ENCODE measurements at places on chromosomes 16 and 17. TPM values are rescaled to one million over a fixed set of nuclear protein-coding genes. Genes with fewer than 3 reads are reported as not detected.

CDC42EP4 gene
- 82.0 TPM for total RNA-seq

MLX gene
- total RNA-seq = 36.7 TPM

SLC9A5 gene
- total RNA-seq = 1.3 TPM

CMTM2 gene
- total RNA-seq = not detected

LGALS9C gene
- total RNA-seq = not detected

SCNN1B gene
- not detected for total RNA-seq

TPSB2 gene
- not detected for total RNA-seq

KCNH4 gene
- under 0.01 TPM for total RNA-seq

DHRS7B gene
- 15.4 TPM for total RNA-seq

SEZ6 gene
- total RNA-seq = not detected

CNTNAP4 gene
- total RNA-seq = not detected

GNG13 gene
- not detected for total RNA-seq

NAGLU gene
- total RNA-seq = 61.7 TPM

TBC1D3 gene
- total RNA-seq = not detected

C17orf113 gene
- total RNA-seq = 0.17 TPM

ESRP2 gene
- 0.99 TPM for total RNA-seq

RMI2 gene
- 10.5 TPM for total RNA-seq

IL17C gene
- total RNA-seq = not detected

TMEM235 gene
- total RNA-seq = not detected

ABCA3 gene
- total RNA-seq = 2.3 TPM

IL34 gene
- total RNA-seq = 4.5 TPM

ZC3H18 gene
- total RNA-seq = 13.2 TPM

CIBAR2 gene
- total RNA-seq = not detected

MT4 gene
- not detected for total RNA-seq

PRR35 gene
- not detected for total RNA-seq

SIRT7 gene
- total RNA-seq = 27.1 TPM

ASPA gene
- total RNA-seq = 1.2 TPM

PPP1R27 gene
- total RNA-seq = not detected

RCVRN gene
- under 0.01 TPM for total RNA-seq

CFAP119 gene
- total RNA-seq = 0.66 TPM

CMTM4 gene
- 7.7 TPM for total RNA-seq

CTCF gene
- 17.7 TPM for total RNA-seq

SEZ6L2 gene
- 4.1 TPM for total RNA-seq

GAST gene
- total RNA-seq = not detected

HBM gene
- not detected for total RNA-seq

EFCAB13 gene
- total RNA-seq = 10.1 TPM

CA4 gene
- total RNA-seq = not detected

PAQR4 gene
- 6.5 TPM for total RNA-seq

HSPB9 gene
- not detected for total RNA-seq

RNF43 gene
- total RNA-seq = under 0.01 TPM

TRPV2 gene
- 89.5 TPM for total RNA-seq

GRAPL gene
- 0.66 TPM for total RNA-seq

ABCA8 gene
- 85.1 TPM for total RNA-seq

TMEM11 gene
- total RNA-seq = 20.4 TPM

ITGA3 gene
- 77.1 TPM for total RNA-seq

ARL5C gene
- not detected for total RNA-seq

DNAH2 gene
- 0.17 TPM for total RNA-seq

ANKRD40CL gene
- not detected for total RNA-seq

SP2 gene
- 1.6 TPM for total RNA-seq

GFER gene
- 17.7 TPM for total RNA-seq

CCDC102A gene
- total RNA-seq = 15.1 TPM

CES4A gene
- total RNA-seq = 1.6 TPM

TMC5 gene
- total RNA-seq = not detected

ACSM3 gene
- total RNA-seq = 0.29 TPM

KRTAP9-8 gene
- not detected for total RNA-seq

KRT33B gene
- total RNA-seq = not detected

KRT28 gene
- total RNA-seq = not detected

CRYBA1 gene
- total RNA-seq = 0.15 TPM

BAIAP3 gene
- 1.5 TPM for total RNA-seq
